ENCODE measurements at places on chromosomes 1 and 21.

- no peak overlapping the region for H3K4me3 ChIP-seq
- H3K27ac ChIP-seq = no peak overlapping the region
- no peak for DNase-seq
- H3K4me1 ChIP-seq = peaks cover 3% of the 10 kb centered on the region
Measured at GRCh38 chr1:44759077-44759476, 16.3 kb upstream of the RPS8 start.

DNA sequence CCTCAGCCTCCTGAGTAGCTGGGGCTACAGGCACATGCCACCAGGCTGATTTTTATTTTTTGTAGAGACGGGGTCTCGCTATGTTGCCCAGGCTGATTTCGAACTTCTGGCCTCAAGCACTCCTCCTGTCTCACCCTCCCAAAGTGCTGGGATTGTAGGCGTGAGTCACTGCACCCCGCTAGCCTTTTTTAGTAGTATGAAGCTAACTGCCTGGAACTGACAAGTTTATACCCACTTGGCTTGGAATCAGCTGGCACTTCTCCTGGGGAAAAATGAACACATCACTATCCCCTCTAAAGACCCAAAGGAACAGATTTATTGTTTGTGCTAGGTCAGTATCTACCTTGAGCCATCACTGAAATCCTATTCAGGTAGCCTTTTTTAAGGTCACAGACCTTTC is 19.0 kb downstream of the TMEM63A start:
- no peak for DNase-seq
- H3K36me3 ChIP-seq = no peaks in the 10 kb centered on the region
- peaks cover 29% of the 10 kb centered on the region for H3K4me1 ChIP-seq
- H3K27ac ChIP-seq = no peak overlapping the region

DNA sequence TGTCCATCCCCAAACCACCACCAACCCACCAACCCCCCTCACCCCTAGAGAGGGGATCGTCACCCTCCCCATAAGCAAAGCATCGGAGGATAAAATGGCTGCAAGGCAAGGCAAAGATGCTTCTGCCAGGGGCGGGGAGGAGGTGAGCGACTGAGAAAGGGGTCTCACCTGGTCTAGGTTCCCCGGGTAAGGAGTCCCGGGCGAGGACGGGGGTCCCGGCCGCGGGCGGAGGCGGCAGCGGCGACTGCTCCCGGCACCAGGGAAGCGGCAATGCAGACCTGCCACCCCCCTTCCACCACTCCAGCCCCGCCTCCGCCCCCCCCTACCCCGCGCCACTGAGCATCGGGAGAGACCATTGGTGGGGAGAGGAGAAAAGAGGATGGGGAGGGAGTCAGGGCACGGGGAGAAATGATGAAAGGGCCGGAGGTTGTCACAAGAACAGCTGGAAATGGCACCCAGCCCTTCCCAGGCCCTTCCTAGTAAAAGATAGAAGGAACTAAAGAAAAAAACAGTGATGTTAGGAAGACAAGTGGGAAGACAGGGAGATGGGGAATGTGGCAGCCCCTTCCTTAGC is at the start of gene SV2A:
SV2A (minus strand) TSS at position 274 of the 574 bp plus-strand sequence. CDS start 4,004 bp downstream, outside the sequence.
- peaks cover 7% of the 10 kb centered on the region for H3K4me1 ChIP-seq
- peak; percentile 26 for DNase-seq
- no peaks in the 10 kb centered on the region for H3K27me3 ChIP-seq
- peaks cover 15% of the 10 kb centered on the region for H3K36me3 ChIP-seq
- H3K27ac ChIP-seq = no peak within 1 kb of the TSS
- peak within 1 kb of the TSS; percentile 49 for H3K4me3 ChIP-seq

DNA sequence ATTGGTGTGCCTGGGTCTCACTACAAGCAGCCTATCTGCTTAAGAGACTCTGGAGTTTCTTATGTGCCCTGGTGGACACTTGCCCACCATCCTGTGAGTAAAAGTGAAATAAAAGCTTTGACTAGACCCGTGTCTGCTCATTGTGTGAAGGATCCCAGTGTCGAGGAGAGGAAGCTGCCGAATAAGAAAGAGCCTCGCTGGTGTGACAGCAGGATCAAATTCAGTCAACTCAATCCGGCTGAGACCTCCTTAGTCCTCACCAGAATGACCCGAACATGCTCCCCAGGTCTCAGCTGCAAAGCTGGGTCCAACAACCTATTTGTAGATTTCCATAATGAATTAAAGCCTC is 14.8 kb downstream of the CD2 start:
- H3K4me3 ChIP-seq = no peak overlapping the region
- no peaks in the 10 kb centered on the region for H3K4me1 ChIP-seq
- no peak overlapping the region for H3K27ac ChIP-seq
- DNase-seq = no peak
- no peaks in the 10 kb centered on the region for H3K27me3 ChIP-seq

DNA sequence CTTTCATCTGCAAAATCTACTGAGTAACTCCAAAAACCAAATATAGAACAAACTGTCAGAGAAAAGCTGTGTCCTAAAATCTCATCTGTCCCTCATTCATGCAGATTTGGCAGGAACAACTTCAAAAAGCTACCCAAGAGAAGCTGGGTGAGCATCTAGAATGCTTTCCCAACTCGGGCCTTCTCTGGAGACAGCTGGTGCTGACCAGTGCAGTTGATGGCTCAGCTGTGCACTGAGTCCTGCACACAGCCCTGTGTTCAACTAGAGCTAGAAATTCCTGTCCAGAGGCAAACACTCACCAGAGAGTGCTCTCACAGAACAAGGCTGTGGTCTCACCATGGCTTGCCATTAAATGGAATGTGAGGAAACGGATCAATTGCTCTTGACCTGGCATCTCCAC is 202.8 kb downstream of the ASTN1 start:
- no peak for DNase-seq

Data from heart right ventricle (tissue), 16 donors.